ENCODE measurements at places on chromosomes 6 and 20. TPM values are rescaled to one million over a fixed set of nuclear protein-coding genes. Genes with fewer than 3 reads are reported as not detected.

The ATF6B gene
- 9.6 TPM for polyA plus RNA-seq

The CENPQ gene
- polyA plus RNA-seq = 33.1 TPM

The SYCP2L gene
- 0.15 TPM for polyA plus RNA-seq

The ECT2L gene
- polyA plus RNA-seq = 0.31 TPM

The TMEM200A gene
- polyA plus RNA-seq = not detected

The MRPL18 gene
- polyA plus RNA-seq = 190 TPM

The SGK2 gene
- not detected for polyA plus RNA-seq

The ADNP gene
- 55.0 TPM for polyA plus RNA-seq

The ZSCAN31 gene
- 2.4 TPM for polyA plus RNA-seq

The SNX21 gene
- 2.8 TPM for polyA plus RNA-seq

The NKX2-2 gene
- polyA plus RNA-seq = 0.69 TPM

The C6orf58 gene
- polyA plus RNA-seq = not detected

The HLA-DRA gene
- not detected for polyA plus RNA-seq

The GPR6 gene
- not detected for polyA plus RNA-seq

The SLC17A4 gene
- not detected for polyA plus RNA-seq

The RSPH4A gene
- polyA plus RNA-seq = 2.7 TPM

The SLC25A27 gene
- polyA plus RNA-seq = 97.0 TPM

The OPN5 gene
- polyA plus RNA-seq = 2.9 TPM

The CTCFL gene
- polyA plus RNA-seq = 0.63 TPM

The SNPH gene
- 1.0 TPM for polyA plus RNA-seq

Measured in Purkinje cell (primary cell).